SJCRH30 (cell line): ENCODE measurements at places on chromosomes 4 and X. TPM values are rescaled to one million over a fixed set of nuclear protein-coding genes. Genes with fewer than 3 reads are reported as not detected.

DNA sequence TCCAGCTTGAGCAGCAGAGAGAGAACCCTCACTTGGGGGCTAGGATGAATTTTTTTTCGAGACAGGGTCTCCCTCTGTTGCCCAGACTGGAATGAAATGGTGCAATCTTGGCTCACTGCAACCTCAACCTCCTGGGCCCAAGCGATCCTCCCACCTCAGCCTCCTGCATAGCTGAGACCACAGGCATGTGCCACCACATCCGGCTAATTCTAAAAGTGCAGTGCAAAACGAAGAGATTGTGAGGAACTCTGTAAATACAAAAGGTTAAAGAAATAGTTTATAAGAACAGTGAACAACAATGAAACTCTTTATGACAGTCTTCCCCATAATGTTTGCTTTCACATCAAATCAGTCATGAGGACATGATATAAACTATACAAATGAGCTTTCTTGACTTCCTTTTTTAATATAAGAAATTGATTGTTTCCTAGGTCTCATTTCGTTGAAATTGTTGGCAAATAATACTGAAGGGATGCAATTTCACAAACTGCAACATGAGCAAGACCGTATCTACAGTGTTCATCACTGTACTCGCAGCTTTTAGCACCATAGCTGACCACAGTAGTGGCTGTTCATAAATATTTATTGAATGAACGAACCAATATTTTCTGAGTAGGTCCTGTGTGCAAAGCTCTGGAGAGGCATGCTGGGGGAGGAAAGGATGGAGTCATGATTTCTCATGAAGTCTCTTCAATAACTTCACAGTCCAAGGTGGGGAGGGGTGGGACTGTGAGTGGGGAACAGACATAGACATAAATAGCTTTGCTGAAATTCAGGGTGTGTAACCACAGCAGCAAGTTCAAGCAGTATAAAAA is 116.1 kb downstream of the SHROOM3 start:
- H3K4me1 ChIP-seq = peaks cover 15% of the 10 kb centered on the region
- no peak for DNase-seq
- H3K4me3 ChIP-seq = no peak overlapping the region
- no peak overlapping the region for H3K27ac ChIP-seq

GRCh38 chrX:31487951-31488350 is 416.1 kb upstream of the FTHL17 start:
- H3K27ac ChIP-seq = 0 out of 2 replicates have a peak overlapping the region, but pooled peaks have one; percentile 11
- H3K4me1 ChIP-seq = peaks cover 6% of the 10 kb centered on the region
- DNase-seq = peak; percentile 61
- H3K36me3 ChIP-seq = no peaks in the 10 kb centered on the region
- no peaks in the 10 kb centered on the region for H3K27me3 ChIP-seq

The CASP3 gene
- total RNA-seq = 37.9 and 44.0 TPM in 2 replicates

DNA sequence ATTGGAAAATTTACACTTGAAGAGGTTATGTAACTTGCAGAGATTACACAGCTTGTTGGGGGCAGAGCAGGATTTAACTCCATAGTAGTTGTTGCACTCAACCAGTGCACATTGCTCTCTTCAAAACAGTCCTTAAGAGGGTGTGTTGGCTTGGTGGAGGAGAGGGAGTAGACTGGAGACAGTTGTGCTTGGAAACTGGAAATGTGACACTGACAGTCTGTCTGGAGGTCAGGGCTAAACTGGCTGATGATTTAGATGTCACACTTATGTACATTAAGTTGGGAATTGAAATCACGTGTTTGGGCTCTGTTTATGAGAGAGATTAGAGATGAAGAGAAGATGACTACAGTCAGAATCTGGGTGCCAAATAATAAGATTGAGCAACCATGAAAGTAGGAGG is 32.9 kb downstream of the CCSER1 start:
- no peaks in the 10 kb centered on the region for H3K36me3 ChIP-seq
- no peak overlapping the region for H3K4me3 ChIP-seq

The GLRA3 gene
- not detected in 2 replicates for total RNA-seq

- H3K27me3 ChIP-seq = no peaks in the 10 kb centered on the region
- H3K36me3 ChIP-seq = no peaks in the 10 kb centered on the region
- no peaks in the 10 kb centered on the region for H3K4me1 ChIP-seq
- no peak overlapping the region for H3K27ac ChIP-seq
- no peak overlapping the region for H3K4me3 ChIP-seq
These were observed 74.0 kb downstream of the FHDC1 start for GRCh38 chr4:153010146-153010545.

The SHOX gene
- not detected in 2 replicates for total RNA-seq

GRCh38 chr4:78553529-78554060 is 2.0 kb downstream of the ANXA3 start:
- no peaks in the 10 kb centered on the region for H3K27me3 ChIP-seq
- DNase-seq = no peak
- H3K4me1 ChIP-seq = peaks cover 11% of the 10 kb centered on the region; the same call in 1 of the 2 replicates
- no peak overlapping the region for H3K4me3 ChIP-seq

The PNMA6A gene
- total RNA-seq = not detected in 2 replicates

DNA sequence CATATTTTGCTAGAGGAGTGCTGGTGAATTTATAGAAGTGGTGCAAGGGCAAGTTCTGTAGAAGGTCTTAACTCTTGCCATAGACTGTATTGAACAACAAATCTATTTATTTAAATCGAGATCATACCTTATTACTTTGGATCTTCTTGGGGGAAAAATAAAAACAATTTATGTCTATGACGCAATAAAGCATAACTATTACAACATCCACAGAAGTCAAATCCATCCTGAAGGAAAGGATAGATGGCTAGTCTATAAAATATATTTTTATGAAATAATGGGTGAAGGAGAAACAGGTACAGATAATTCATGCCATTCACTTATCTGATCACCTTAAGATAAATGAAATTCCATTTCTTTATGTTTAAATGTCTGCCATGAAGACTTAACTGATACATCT is 1168.8 kb upstream of the AGA start:
- H3K4me1 ChIP-seq = no peaks in the 10 kb centered on the region
- no peaks in the 10 kb centered on the region for H3K27me3 ChIP-seq
- no peak overlapping the region for H3K27ac ChIP-seq
- no peaks in the 10 kb centered on the region for H3K36me3 ChIP-seq
- DNase-seq = no peak

The RASSF6 gene
- total RNA-seq = 0.03 and 0.08 TPM in 2 replicates

The GSX2 gene
- 0.34 TPM in 1 of 2 replicates, not detected in the other for total RNA-seq

DNA sequence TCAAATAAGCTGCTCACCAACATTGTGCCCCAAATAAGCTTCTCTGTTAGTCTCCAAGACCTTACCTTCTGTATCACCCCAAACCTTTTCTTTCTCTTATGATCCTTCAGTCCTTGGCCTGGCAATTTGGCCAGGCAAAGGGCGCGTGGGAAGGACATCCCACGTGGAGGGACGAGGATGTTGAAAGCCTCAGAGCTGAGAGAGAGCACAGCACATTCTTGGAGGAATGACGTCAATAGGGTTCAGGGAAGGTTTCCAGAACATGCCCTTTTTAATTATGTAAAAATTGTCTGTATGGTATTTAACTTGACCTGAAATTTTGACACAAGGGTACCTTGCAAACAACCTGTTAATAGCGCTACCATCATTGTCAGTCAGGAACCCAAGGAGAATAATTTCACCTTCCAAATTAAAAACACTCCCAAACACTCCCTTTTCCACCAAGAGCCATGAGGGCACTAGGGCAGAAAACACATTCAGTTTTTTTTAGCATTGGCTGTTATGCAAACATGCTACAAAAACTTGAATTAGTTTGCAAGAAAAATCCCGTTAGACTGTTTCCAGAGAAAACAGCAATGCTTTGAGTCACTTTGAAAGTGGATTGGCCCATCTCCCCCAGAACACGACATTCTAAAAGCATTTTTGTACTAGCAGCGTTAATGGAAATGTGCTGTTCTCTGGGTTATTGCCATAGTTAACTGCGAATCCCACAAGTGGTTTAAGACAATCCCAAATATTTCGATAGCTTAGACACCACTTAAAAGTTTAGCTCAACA is 183.2 kb upstream of the PUDP start:
- H3K36me3 ChIP-seq = no peaks in the 10 kb centered on the region
- H3K27me3 ChIP-seq = no peaks in the 10 kb centered on the region
- H3K4me3 ChIP-seq = no peak overlapping the region
- no peak overlapping the region for H3K27ac ChIP-seq
- no peak for DNase-seq

The C1GALT1C1 gene
- total RNA-seq = 22.9 and 23.3 TPM in 2 replicates

The TMSB15B gene
- 10.0 and 18.3 TPM in 2 replicates for total RNA-seq

DNA sequence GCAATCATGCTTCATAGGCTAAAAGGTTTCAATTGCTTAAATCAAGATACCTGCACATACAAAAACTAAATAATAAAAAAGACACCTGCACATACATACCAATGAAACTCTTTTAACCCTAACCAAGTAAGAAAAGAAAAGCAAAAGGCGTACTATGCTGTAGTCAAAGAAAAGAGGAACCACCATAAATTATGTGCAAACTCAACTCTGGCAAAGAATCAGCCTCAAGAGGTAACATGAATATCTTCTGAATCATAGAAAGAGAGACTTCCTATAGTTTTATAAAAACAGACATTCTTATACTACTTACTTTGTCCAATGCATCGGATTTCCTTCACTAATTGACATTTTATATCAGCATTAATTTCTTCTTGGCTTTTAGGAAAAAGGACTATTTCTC is 29.3 kb downstream of the MMGT1 start:
- H3K4me1 ChIP-seq = no peaks in the 10 kb centered on the region
